Uterus (tissue), 4 donors: ENCODE measurements at places on chromosomes 4 and X. TPM values are rescaled to one million over a fixed set of nuclear protein-coding genes. Genes with fewer than 3 reads are reported as not detected.

DNA sequence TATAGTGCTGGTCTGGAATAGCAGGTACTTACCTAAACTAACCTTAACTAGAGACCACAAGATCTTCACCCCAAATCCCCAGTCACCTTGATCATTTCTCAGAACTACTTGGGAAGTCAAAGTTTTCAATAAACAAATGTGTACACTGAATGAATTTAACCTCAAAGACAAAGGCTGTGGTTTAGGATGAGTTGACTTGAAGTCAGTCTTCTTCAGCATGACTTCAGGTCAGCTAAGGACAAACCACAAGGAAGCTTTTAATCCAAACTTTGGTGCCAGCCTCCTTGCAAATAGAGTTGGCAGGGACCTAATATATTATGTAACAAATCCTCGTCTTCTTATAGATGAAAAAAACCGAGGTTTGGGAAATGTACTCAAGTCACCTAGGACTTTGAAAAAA, 21.2 kb upstream of the VCX2 start:
- H3K36me3 ChIP-seq, result no peaks in the 10 kb centered on the region
- no peak overlapping the region for H3K27ac ChIP-seq
- no peak for DNase-seq
- no peaks in the 10 kb centered on the region for H3K4me1 ChIP-seq

DNA sequence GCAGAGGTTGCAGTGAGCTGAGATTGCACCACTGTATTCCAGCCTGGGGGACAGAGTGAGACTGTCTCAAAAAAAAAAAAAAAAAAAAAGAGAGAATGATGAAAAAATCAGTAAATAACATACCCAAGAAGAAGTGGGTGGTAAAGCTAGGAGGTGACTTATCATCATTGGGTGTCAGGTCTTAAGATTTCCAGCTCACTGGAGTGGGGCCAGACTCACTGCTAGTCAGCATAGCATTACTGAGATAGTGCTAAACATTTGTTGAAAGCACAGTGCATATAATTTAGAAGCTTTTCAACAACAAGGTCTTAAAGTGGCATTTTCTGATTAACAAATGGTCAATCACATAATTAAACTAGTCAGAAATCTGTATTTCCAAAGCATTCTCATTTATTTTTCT, 221.8 kb upstream of the GYPA start:
- H3K27me3 ChIP-seq, result no peaks in the 10 kb centered on the region
- no peak for DNase-seq
- no peak overlapping the region for H3K4me3 ChIP-seq
- H3K36me3 ChIP-seq, result no peaks in the 10 kb centered on the region
- no peaks in the 10 kb centered on the region for H3K4me1 ChIP-seq
- no peak overlapping the region for H3K27ac ChIP-seq

GRCh38 chr4:32207456-32207855, 1487.3 kb downstream of the PCDH7 start:
- no peaks in the 10 kb centered on the region for H3K4me1 ChIP-seq
- no peak for DNase-seq
- no peaks in the 10 kb centered on the region for H3K27me3 ChIP-seq
- no peaks in the 10 kb centered on the region for H3K36me3 ChIP-seq
- H3K27ac ChIP-seq, result no peak overlapping the region

GRCh38 chr4:101075536-101075935, 271.8 kb downstream of the PPP3CA start:
- H3K27me3 ChIP-seq, result no peaks in the 10 kb centered on the region
- no peak for DNase-seq
- no peaks in the 10 kb centered on the region for H3K36me3 ChIP-seq

GRCh38 chr4:184885602-184886001, 59.8 kb upstream of the ACSL1 start:
- H3K27ac ChIP-seq, result no peak overlapping the region
- H3K36me3 ChIP-seq, result no peaks in the 10 kb centered on the region
- H3K4me3 ChIP-seq, result no peak overlapping the region
- H3K4me1 ChIP-seq, result no peaks in the 10 kb centered on the region
- H3K27me3 ChIP-seq, result no peaks in the 10 kb centered on the region

DNA sequence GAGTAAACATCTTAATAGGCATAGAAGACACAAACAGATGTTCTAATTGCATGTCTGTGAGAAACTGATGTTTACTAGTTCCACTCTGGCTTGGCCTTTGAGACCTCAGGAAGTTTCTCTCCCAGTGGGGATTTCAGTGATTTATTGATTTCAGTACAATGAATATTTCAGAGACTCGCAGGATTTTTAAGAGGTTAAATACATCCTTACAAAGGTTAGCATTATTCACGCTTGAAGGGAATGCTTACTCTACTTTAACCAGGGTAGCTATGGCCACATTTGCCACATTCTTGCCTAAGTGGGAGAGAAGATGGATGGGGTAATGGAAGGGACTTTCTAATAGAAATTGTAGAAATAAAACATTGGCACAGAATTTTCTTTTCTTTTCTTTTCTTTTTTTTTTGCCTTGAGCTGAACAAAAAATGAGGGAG, 480.1 kb downstream of the SPRY1 start:
- no peak overlapping the region for H3K4me3 ChIP-seq
- no peaks in the 10 kb centered on the region for H3K27me3 ChIP-seq
- H3K36me3 ChIP-seq, result no peaks in the 10 kb centered on the region

- no peak for DNase-seq
- H3K27me3 ChIP-seq, result no peaks in the 10 kb centered on the region
- H3K4me1 ChIP-seq, result no peaks in the 10 kb centered on the region
Measured at GRCh38 chrX:31063114-31063513, 8.7 kb downstream of the FTHL17 start.

- DNase-seq, result no peak
- H3K36me3 ChIP-seq, result no peaks in the 10 kb centered on the region
- no peak overlapping the region for H3K27ac ChIP-seq
- no peak overlapping the region for H3K4me3 ChIP-seq
- H3K4me1 ChIP-seq, result no peaks in the 10 kb centered on the region
Measured at GRCh38 chr4:105978684-105979296, 83.5 kb downstream of the NPNT start.

GRCh38 chr4:155694100-155694785, 27.6 kb downstream of the GUCY1A1 start:
- no peak overlapping the region for H3K4me3 ChIP-seq
- no peaks in the 10 kb centered on the region for H3K4me1 ChIP-seq
- H3K36me3 ChIP-seq, result no peaks in the 10 kb centered on the region

GRCh38 chr4:41939016-41939626, 3.9 kb downstream of the TMEM33 start:
- DNase-seq, result no peak
- H3K27me3 ChIP-seq, result no peaks in the 10 kb centered on the region
- H3K4me1 ChIP-seq, result peaks cover 12% of the 10 kb centered on the region
- no peak overlapping the region for H3K27ac ChIP-seq
- H3K4me3 ChIP-seq, result no peak overlapping the region

DNA sequence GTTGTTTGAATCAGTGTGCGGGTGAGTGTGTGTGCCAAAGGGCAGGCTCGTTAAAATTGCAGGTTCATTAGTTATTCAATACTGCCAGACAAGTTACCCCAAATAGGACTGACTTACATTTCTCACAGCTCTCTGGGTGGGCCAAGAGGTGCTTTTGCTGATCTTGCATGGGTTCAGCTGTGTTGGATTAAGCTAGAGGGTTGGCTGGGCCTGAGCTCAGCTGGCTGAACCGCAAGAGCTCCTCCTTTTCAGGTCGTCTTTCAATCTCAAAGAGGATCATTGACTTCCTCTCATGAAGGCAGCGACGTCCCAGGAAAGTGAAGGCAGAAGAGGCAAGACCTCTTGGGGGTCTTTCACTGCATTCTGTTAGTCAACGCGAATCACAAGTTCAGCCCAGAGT, 343.3 kb upstream of the FRG1 start:
- H3K27ac ChIP-seq, result no peak overlapping the region
- DNase-seq, result no peak
- no peaks in the 10 kb centered on the region for H3K36me3 ChIP-seq
- H3K4me1 ChIP-seq, result no peaks in the 10 kb centered on the region

- no peaks in the 10 kb centered on the region for H3K4me1 ChIP-seq
- H3K27ac ChIP-seq, result no peak overlapping the region
- DNase-seq, result no peak
Measured at GRCh38 chr4:76881375-76881774, 16.6 kb downstream of the SOWAHB start.

DNA sequence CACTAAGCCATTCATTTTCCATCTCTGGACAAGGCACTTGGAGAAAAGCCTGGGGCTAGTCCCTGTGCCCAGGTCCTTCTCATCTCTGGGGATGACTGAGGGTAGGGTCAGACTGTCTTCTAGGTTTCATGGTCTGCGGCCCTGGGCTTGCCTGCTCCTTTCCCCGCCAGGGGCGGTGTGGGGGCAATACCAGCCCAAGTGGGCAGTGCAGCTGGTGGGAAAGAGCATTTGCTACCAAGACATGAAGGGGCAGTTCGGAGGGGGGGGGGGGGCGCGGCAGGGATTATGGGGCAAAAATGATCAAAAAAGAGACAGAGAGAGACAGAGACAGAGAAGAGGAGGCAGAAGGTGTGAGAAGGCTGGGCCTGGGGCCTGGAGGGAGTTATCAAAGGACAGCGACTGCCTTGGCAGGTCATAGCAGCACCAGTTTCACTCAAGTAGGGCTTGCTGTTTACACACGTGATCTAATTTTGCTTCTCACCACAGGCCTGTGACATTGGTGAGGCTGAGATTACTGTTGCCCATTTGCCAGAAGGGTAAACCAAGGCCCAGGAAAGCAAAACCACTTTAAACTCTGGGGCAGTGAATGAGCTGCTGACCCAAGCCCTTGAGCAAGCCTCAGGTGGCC, 56.1 kb downstream of the PJA1 start:
- no peaks in the 10 kb centered on the region for H3K27me3 ChIP-seq
- peaks cover 8% of the 10 kb centered on the region for H3K4me1 ChIP-seq
- H3K4me3 ChIP-seq, result no peak overlapping the region
- no peak for DNase-seq

DNA sequence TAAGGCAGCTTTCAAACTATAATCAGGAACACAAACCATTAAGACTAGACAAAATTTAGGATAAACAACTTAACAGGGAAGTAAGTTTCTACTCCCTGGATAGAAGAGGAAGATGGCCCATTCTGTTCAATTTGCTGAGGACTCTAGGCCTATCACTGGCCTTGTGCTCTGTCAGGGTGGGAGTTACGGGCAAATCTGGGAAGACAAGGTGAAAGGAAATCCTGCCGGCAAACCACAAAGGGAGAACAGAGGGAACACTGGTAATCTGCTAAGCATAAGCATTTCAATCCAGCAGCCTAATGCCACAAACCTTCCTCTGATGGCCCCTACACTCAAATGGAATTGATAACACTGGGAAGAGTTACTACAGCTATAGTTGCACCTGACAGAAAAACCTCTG, 8.3 kb downstream of the GPR82 start:
- H3K27ac ChIP-seq, result no peak overlapping the region
- no peaks in the 10 kb centered on the region for H3K4me1 ChIP-seq
- no peak for DNase-seq
- no peaks in the 10 kb centered on the region for H3K27me3 ChIP-seq
- no peaks in the 10 kb centered on the region for H3K36me3 ChIP-seq
- H3K4me3 ChIP-seq, result no peak overlapping the region

DNA sequence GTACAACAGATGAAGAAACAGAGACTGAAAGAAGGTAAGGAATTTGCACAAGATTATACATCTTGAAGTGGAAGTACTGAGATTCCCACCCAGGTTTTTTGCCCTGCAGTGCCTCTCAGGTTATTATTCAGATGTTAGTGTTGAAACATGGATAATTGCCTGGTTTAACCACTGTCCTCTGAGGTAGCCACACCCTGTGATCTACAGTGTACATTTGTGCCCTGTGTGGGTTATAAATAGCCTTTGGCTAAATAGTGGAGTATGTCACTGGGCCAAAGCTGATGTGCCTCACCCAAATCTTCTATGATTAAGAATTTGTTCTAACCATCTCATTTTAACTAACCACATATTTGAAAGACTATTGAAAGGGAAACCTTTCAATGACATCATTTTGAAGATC, 5.4 kb upstream of the ASB5 start:
- no peak overlapping the region for H3K4me3 ChIP-seq
- no peak overlapping the region for H3K27ac ChIP-seq
- H3K27me3 ChIP-seq, result no peaks in the 10 kb centered on the region
- no peak for DNase-seq
- no peaks in the 10 kb centered on the region for H3K36me3 ChIP-seq

GRCh38 chr4:4394644-4395043, 7.7 kb downstream of the NSG1 start:
- H3K27ac ChIP-seq, result no peak overlapping the region
- no peaks in the 10 kb centered on the region for H3K36me3 ChIP-seq
- no peaks in the 10 kb centered on the region for H3K4me1 ChIP-seq
- H3K27me3 ChIP-seq, result no peaks in the 10 kb centered on the region
- H3K4me3 ChIP-seq, result no peak overlapping the region
- DNase-seq, result no peak

DNA sequence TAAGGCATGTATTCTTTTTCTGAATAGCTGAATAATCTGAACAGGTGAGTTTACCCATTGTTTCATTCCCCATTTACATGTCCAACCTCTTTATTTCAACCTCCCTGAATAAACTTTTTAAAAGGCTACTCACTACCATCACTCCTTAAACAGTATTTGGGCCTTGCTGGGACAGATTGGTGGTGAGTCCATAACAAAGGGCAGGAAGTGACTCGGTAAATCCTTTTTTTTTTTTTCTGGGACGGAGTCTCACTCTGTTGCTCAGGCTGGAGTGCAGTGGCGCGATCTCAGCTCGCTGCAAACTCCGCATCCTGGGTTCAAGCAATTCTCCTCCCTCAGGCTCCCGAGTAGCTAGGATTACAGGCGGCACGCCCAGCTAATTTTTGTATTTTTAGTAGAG, 23.4 kb upstream of the SEC24B start:
- no peak for DNase-seq
- no peak overlapping the region for H3K27ac ChIP-seq
- no peak overlapping the region for H3K4me3 ChIP-seq
- no peaks in the 10 kb centered on the region for H3K27me3 ChIP-seq
- no peaks in the 10 kb centered on the region for H3K36me3 ChIP-seq

DNA sequence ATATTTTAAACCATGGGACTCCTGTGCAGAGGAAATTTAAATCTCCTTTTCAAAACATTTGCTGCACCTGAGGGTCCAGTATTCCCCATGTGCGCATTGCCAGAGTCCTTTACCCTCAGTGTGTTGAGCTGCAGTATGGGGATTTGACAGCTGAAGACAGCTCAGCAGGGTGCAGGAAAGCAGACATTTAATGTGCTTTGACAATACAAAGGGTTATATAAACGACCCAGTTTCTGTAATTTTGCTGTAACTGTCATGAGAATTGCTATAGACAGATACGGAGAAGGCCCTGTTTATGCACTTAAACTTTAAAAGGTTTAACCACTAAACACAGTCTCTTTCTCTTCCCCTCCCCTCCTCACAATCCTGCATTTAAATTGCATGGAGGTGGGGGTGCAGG, 393.4 kb downstream of the MID1IP1 start:
- DNase-seq, result no peak
- no peaks in the 10 kb centered on the region for H3K27me3 ChIP-seq
- no peaks in the 10 kb centered on the region for H3K4me1 ChIP-seq
- H3K36me3 ChIP-seq, result no peaks in the 10 kb centered on the region

CPLX1 gene
- 0.14 TPM for total RNA-seq

CITED1 gene
- not detected for total RNA-seq

DNAAF6 gene
- not detected for total RNA-seq

DCAF8L1 gene
- not detected for total RNA-seq

CDKL5 gene
- 13.6 TPM for total RNA-seq

MAGEA12 gene
- not detected for total RNA-seq

TLR6 gene
- total RNA-seq, result 5.8 TPM

STS gene
- 3.5 TPM for total RNA-seq

NSUN7 gene
- 6.8 TPM for total RNA-seq

ANK2 gene
- total RNA-seq, result 142 TPM

JAKMIP1 gene
- total RNA-seq, result 0.48 TPM

PCDH7 gene
- total RNA-seq, result 68.7 TPM

BTK gene
- 1.2 TPM for total RNA-seq

FANCB gene
- total RNA-seq, result 3.5 TPM
